ENCODE measurements at places on chromosomes 2 and 18. TPM values are rescaled to one million over a fixed set of nuclear protein-coding genes. Genes with fewer than 3 reads are reported as not detected.

- DNase-seq = no peak
These were observed 259.3 kb upstream of the KCNJ3 start for GRCh38 chr2:154439156-154439555.

DNA sequence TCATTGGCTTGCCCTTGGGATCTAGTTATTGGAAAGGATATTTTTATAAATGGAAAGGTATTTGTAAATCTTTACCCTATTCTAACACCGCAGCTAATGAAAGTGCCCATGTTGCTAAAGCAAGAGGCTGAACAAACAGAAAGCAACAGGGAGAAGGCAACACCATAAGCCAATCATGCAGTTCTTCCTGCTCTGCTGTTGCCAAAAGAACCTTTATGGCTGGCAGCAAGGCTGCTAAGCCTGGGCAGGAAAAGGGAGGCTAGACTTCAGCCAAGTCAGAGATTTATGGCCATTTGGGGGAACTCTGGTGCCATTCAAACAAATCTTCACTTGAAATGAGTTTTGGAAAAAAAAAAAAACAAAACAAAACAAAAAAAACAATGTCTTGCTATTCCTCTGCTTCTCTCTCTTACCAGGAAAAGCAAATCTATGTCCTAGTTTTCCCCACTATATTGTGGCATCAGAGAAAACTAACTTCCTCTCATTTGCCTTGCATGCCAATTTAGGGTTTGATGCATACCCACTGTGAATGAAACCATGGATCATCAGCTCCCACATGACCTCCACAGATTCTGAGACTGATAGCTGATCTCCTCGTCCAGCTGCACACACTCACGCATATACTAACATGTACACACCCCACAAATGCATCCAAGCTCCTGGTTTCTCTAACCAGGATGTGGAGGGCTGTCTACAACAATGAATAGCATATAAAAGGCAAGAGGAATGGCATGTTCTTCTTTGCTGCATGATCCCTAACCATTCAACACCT lies 179.3 kb downstream of the C1D start:
- DNase-seq = no peak

The IL1B gene
- polyA plus RNA-seq = 0.47 TPM

DNA sequence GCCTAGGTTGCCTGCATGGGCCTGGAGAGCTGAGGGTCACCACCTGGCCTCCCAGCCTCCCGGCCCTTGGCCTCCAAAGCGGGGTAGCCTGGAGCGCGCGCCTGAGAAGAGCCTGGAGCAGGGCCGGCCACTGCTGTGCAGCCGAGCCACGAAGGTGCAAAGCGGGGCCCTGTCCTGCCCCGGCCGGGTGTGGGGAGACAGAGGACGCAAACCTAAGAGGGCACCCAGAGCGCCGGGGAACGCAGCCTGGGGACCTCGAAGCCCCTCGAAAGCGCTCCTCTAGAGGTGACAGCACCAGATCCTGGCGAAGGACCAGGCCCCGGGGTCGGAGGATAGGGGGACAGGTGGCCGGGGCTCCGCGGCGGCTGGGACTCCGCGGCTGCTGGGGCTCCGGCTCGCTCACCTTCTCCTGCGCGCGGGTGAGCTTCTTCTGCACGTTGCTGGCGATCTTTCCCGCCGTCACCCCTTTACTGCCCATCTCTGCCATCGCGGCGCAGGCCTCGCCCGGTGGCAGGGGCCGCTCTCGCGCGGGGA lies 430 bp downstream of the BIN1 start:
- DNase-seq = no peak

DNA sequence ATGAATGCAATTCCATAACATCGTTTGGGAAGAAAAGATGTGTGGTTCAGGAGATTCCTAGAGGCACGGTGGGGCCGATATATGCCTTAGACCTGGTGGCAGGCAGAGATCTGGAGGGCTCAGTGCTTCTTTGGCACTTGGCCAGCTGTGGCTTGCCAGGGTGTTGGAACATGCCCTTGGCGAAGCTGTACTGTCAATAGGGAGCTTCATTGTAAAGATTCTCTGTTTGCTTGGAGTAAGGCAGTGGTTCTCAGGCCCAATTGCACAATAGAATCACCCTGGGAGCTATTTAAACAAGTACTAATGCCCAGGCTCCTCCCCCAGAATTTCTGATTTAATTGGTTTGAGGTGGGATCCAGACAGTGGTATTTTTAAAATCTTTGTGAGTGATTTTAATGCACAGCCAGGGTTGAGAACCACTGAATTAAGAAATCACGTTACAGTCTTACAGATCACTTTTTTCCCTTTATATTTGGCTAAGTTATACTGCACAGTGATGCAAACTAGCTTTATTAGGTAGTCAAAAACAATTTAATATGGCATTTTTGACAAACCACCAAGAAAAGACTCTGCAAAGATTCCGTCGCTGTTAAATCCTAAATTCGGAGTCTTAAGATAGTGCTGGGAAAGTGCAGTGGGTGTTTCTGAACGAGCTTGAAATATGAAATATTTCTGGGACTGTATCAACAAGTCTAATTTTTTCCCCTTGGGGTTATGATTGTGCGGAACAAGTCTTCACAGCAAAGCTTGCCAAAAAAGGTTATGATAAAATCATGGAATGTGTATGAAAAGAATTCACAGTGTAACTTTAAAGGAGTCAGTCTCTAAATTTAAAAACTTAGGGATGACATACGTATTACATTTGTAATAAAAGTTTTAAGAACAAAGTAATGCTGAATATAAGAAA lies 78.0 kb downstream of the CRIM1 start:
- no peak for DNase-seq

The CTAGE1 gene
- polyA plus RNA-seq = not detected

The AQP4 gene
- polyA plus RNA-seq = 0.23 TPM

- no peak for DNase-seq
These were observed 90.6 kb downstream of the VRK2 start for GRCh38 chr2:58137221-58137620.

The AGAP1 gene
- polyA plus RNA-seq = 22.6 TPM

- DNase-seq = no peak
These were observed 289.8 kb downstream of the ALPK2 start for GRCh38 chr18:58338961-58339592.

DNA sequence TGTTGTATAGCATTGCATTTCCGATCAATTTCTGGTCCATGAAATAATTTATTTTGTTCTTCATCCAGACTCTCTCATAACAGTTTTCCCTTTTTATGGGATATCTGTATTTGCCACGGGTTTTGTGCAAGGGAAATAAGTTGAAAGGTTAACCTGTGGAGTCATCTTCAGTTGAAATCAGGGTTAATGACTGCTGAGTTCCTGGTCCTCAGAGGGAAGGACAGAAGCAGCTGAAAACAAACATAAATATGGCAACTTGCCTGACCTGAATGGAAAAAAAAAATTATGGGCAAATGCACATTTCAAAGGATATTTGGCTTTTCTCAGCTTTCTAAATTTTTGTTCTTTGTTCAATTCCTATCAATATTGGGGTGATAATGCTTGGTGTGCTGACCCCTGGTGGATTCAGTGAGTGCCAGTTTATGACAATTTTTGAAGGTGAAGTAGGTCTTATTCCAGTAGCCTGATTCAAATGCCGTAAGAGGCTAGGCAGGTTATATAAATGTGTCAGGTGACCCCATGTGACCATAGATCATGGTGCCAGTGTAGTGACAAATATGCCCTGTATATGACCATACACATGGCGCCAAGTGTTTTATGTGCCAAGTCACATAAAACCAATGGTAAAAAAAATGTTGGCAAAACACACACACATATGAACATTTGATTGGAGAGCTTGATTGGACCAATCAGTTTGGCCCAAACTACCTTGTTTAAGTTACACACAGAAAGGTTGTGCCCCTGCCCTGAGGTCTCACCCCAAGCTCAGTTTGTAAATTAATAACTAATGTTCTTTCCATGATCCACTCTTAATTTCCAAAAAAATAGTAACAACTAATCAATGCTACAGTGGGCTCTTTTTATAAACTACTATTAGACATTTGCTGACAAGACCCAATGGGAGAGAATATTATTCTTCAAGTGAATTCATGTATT lies 47.6 kb upstream of the FAM124B start:
- no peak for DNase-seq

GRCh38 chr2:180208841-180209240 lies 201.7 kb upstream of the CWC22 start:
- DNase-seq = no peak

The PREB gene
- 51.5 TPM for polyA plus RNA-seq

DNA sequence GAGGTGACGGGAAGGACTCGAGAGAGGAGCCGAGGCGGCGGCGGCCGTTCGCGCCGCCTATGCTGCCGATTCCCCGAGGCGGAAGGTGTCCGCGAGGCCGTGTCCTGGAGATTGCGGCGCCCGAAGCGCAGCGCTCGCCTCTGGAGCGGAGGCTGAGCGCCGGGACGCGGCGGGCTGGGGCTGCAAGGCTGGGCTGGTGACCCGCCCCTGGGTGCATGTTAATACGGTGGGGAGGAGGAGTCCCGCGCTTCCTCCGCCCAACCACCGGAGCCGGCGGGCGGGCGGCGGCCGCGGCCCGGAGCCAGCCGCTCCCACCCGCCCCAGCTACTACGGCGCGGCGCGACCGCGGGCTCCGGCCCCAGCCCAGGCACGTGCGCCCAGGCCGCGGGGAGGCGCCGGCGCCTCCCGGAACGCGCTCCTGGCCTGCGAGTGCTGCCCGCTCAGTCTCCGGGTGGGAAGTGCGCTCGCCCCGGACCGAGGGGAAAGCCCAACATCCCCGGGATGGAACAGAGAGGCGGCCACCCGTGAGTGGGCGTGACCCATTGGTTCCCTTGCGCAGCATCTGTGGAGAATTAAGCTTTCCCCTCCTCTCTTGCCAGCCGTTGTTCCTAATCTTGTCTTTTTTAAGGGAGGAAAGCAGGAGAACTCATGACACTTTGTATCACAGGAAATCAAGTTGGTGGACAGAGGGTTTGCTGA lies at the start of gene DLGAP1:
TSS of gene DLGAP1 (minus strand) at position 195 of the 699 bp plus-strand sequence.
- DNase-seq = peak; percentile 61

GRCh38 chr2:207616185-207616584 lies 9.0 kb downstream of the METTL21A start:
- no peak for DNase-seq

- DNase-seq = no peak
These were observed 142.0 kb downstream of the COPS8 start for GRCh38 chr2:237227592-237228280.

GRCh38 chr2:209460151-209460761 lies 36.4 kb downstream of the MAP2 start:
- DNase-seq = no peak

GRCh38 chr18:8301427-8302172 lies 307.6 kb upstream of the RAB12 start:
- no peak for DNase-seq

The LOXHD1 gene
- 0.68 TPM for polyA plus RNA-seq

Measured in right renal cortex interstitium (tissue), 3 donors.